ENCODE measurements at places on chromosomes 16 and 17.

DNA sequence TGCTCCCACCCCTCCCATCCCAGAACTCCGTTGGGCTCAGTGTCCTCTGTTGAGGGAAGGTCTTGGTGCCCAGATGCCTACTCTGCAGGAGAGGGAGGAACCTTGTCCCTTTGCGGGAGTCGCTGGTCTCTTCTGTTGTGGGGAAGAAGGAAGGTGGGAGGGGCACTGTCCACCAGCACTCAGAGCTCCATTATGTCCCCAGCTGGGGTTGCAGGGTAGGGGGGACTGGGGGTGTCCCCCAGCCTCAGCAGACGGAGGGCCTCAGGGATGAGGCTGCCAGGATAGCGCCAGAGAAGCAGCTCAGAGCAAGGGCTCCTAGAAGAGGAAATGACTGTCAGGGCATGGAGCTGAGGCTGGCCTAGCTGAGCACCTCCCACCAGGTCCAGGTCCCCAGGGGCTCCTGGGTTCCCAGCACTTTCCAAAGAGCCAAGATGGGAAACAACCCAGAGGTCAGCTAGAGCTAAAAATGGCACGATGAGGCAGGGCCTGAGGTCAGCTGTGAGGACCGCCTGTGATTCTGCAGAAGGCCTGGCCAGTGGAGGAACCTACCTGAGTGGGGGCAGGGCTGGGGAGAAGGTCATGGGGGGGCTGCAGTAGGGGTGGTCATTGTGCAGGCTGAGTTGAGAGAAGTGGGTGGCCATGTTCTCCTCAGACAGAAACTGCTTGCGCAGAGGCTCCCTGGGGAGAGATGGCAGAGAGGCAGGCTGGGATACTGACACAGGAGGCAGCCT, 893 bp downstream of the HCFC1R1 start:
- DNase-seq, result no peak

GRCh38 chr17:44236444-44236991, 17.0 kb upstream of the UBTF start:
- DNase-seq, result no peak

- DNase-seq, result no peak
Measured at GRCh38 chr16:65769055-65769465, 597.4 kb upstream of the CDH5 start.

DNA sequence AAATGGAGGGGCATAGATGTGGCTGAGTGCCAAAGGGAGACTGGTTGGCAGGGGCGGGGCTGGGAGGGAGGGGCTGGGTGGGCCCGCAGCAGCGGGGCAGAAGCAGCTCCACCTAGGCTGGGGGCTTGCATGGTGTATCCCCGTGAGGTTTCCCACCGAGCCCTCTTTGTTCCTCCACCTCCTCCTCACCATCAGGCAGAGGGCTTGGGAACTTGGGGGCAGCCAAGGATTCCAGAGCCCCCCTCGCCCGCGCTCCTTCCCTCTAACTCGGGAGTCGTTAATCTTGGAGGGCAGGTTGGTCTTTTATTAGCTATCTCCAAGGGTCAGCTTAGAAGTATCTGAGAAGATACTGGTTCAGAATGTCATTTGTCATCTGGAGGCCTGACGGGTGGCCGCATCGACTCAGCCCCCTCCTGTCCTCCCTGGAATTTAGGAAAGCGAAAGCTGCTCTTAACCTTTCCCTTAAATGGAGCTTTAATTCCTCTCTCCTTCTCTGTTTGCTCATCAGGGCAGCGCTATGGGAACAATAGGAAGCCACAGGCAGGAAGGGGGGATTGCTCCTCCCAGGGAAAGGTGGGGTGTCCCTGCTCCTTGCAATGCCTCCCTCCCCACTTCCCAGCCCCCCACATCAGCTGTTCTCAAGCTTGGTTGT, 274.3 kb upstream of the XYLT1 start:
- DNase-seq, result no peak

DNA sequence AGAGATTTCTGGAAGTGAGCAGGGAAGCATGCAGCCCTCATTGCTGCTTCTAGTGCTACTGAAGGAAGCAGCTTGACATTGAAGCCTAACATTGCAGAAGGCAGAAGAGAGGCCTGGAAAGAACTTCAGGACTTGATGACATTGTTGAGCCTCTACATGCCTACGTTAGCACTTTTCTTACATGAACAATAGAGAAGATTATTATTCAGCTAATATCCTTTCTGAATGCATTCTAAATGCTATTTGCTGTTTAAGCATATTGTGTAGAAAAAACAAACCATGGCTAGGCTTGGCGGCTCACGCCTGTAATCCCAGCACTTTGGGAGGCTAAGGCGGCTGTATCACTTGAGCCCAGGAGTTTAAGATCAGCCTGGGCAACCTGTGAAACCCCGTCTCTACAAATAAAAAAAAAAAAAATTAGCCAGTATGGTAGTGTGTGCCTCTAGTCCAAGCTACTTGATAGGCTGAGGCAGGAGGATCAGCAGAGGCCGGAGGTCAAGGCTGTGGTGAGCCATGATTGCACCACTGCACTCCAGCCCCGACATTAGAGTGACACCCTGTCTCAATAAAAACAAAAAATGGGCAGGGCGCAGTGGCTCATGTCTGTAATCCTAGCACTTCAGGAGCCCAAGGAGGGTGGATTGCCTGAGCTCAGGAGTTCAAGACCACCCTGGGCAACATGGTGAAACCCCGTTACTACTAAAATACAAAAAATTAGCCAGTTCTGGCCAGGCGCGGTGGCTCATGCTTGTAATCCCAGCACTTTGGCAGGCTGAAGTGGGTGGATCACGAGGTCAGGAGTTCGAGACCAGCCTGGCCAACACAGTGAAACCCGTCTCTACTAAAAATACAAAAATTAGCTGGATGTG, 2.2 kb upstream of the AURKB start:
- DNase-seq, result no peak

DNA sequence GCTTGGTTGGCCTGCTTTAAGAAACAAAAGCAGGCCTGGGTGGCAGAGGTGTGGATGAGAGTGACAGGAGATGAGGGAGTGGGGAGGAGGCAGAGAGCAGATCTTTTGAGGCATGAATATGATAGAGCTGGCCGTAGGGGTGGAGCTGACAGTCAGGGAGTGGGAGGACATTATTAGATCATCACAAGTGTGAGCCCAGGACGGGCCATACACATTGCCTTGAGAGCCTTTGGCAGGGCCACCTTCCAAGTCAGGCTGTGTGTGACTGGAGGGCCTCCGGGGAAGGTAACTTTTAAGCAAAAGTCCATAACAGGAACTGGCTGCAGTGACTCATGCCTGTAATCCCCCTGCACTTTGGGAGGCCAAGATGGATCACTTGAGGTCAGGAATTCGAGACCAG, 26.3 kb downstream of the GINS3 start:
- no peak for DNase-seq

DNA sequence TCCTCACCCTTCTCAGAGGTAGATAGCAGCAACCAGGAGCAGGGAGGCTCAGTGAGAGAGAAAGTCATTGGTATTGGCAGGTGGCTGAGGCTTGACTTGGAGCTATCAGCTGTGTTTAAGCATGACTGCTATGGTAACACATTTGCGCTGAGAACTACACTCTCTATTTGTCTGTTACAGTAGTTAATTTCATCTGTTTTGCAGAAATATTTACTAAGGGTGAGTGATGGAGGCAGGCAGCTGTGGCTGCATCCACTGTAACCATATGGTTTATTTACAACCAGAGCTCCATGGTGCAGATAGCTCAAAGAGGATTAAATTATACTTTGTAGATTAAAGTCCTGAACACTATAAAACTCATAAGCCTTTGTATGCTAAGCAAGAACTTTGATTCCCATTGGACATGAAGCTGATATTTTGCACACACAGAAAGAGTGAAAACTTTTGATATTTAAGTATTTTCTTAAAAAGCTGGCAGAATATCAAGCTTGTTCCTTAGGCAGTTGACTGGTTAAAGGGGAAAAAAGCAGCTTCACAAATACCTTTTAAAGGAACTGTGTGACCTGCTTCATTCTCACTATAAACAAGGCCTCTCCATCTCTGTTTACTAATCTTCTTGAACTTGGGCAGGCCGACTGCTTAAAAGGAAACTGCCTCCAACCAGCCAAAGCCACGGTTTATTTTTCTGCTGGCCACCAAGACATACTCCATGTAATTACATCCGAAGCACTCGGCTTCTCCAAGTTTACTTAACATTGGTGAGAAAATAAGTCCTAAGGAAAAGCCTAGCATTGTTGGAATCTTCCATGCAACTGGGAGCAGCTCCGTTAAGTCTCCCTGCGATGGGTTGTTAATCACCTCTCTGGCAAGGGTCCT, 299.8 kb upstream of the ZFHX3 start:
- DNase-seq, result no peak

DNA sequence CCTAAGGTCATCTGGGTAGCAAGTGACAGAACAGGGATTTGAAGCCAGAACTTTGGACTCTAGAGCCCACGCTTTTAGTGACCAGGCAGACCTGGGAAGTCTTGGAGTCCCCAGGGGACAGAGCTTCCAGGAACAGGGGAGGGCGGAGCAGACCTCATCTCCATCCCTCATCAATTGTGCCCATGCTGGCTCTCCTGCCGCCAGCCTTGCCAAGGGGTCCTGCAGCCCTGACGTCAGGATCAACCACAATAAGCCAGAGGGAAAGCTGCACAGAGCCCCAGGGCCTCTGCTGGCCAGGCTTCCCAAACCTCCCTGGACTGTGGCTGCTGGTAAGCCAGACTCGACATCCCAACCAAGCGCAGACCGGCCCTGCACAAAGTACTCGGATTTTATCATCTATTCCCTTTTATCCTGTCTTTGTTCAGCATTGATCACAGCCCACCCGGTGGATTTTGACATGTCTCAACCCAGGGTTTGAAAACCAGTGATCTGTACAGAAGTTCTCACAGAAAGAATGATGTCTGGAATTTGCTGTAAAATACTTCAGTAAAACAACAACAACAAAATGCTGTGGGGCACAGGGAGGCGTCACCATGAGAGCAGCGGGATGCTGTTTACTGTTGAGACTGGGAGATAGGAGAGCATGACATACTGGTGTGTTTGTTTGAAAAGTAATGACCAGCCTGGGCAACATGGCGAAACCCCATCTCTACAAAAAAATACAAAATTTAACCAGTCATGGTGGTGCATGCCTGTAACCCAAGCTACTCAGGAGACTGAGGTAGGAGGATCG, 11.8 kb downstream of the C16orf74 start:
- no peak for DNase-seq

DNA sequence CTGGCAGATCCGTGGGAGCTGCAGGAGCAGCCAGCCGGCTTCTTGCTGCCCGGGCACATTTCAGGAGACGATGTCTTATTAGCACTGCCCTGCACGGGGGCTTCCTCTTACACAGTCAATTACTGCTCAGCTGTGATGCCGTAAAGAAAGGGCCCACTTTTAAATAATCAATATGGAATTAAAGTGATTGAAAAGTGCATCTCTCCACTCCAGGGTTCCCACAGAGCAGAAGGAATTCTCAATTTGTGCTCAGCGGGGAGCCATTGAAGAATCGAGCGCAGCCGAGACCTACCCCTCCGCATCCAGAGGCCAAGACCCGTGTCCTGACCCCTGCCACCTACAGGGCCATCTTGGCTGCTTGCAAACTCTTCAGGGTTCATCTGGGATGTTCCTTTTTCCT, 399.4 kb upstream of the C16orf82 start:
- no peak for DNase-seq

DNA sequence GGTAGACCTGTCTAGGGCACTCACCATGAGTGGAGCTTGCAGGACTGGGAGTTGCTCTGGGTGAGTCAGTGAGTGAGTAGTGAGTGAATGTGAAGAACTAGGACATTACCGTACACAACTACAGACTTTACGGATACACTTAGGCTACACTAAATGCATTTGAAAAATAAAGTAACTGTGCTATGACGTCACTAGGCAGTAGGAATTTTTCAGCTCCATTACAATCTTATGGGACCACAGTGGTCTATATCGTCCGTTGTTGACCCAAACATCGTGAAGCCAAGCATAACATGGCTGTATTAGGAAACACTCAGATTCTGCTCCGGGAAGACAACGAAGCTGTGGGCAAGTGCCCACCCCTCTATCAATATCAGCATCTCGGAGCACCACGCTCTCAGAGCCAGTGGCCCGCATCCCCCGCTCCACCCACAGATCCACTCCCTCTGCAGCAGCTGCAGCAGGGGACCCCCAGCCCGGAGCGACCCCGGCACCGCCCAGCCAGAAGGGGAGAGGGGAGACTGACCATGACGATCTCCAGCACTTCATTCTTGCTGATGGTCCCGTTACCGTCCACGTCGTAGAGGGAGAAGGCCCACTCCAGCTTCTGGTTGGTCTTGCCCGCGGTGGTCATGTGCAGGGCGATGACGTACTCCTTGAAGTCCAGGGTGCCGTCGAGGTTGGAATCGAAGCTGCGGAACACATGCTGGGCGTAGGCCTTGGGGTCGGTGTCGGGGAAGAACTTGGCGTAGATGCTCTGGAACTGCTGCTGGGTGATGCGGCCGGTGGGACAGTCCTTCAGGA, 594 bp downstream of the RCVRN start:
- DNase-seq, result no peak

- DNase-seq, result no peak
Measured at GRCh38 chr16:68596266-68596665, 48.8 kb upstream of the CDH3 start.

- DNase-seq, result no peak
Measured at GRCh38 chr16:48636521-48636920, 26.5 kb upstream of the N4BP1 start.

All from bone marrow (tissue), 2 donors.